ENCODE measurements at places on chromosomes 3 and 15.

DNA sequence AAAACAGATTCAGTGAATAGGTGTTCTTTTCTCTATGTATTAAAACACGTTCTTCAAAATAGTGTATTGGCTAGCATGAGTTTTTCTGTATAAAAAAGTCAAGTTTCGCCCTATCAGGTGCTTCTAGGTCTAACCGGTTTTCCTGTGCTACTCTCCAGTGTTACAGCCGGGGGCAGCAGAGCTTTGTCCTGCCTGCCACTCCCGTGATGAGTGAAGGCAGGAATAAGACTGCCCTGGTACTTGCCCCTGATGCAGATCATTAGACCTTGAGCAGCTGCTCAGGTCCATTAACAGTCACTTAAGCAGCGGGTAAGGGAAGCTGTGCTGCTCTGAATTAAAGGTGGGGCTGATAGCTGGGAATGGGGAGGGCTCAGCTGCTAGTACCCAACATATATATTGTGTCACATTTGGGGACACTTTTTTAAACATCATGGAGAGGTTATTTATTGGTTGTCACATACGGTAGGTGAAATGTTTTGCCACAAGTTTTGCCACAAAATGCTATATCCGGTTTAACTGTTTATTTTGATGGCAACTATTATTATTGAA is 1.3 kb upstream of the UNC13C start:
- no peak for DNase-seq

- no peak for DNase-seq
Measured at GRCh38 chr15:45812200-45812599, 177.4 kb downstream of the SQOR start.

DNA sequence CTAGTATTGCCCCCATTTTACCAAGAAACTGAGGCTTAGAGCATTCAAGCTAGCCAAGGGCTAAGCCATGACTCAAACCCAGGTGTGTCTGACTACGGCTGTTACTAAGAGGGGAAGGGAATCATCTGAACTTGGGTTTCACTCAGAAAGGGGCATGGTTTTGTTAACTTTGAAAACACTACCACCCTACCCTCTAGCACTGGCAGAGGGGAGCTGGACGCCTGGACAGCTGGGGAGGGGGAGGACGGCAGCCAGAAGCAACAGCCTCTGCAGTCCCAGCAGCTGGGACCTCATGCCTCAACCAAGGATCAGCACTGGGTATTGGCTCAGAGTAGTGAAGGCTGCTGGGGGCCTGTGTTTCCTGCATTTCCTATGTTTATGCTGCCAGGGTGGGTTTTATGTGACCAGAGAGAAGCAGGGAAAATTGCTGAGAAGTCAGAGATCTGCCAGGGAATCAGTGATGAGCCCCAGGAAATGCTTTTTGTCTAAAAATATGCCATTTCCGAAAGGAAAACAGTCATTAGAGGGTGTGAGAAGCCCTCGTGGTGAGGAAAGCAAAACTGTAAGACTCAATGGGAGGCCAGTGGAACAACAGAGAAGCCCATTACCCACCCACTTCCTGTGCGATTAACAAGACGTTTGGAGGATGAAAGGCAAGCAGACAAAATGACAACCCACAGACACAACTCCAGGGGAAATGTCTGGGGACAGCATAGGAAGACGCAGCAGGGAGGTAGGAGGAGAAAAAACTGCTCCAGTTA is 41.2 kb downstream of the LIPC start:
- no peak for DNase-seq

DNA sequence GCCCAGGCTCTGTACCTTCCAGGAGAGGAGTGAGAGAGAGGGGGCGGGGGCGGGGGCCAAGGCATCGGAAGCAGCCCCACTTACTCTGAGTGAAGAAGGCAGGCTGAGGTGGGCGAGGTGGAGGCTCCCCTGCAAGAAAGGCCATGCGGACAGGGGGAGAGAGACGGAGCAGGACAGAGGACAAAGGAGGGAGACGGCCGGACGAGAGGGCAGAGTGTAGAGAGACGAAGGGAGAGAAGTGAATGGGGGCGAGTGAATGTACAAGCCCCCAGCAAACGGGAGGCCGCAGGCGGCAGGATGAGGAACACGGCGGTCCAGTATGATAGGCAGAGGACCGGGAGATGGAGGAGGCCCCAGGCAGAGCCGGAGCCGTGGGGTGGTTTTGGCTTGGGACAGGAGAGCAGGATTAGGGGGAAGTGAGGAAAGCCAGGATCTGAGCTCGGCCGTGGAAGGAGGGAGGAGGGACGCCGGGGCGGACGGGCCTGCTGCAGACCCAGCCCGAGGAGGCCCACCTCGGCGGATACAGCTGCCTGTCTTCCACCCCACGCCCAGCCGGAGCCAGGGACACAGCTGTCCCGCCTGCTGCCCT is 38.8 kb downstream of the TNK2 start:
- no peak for DNase-seq

DNA sequence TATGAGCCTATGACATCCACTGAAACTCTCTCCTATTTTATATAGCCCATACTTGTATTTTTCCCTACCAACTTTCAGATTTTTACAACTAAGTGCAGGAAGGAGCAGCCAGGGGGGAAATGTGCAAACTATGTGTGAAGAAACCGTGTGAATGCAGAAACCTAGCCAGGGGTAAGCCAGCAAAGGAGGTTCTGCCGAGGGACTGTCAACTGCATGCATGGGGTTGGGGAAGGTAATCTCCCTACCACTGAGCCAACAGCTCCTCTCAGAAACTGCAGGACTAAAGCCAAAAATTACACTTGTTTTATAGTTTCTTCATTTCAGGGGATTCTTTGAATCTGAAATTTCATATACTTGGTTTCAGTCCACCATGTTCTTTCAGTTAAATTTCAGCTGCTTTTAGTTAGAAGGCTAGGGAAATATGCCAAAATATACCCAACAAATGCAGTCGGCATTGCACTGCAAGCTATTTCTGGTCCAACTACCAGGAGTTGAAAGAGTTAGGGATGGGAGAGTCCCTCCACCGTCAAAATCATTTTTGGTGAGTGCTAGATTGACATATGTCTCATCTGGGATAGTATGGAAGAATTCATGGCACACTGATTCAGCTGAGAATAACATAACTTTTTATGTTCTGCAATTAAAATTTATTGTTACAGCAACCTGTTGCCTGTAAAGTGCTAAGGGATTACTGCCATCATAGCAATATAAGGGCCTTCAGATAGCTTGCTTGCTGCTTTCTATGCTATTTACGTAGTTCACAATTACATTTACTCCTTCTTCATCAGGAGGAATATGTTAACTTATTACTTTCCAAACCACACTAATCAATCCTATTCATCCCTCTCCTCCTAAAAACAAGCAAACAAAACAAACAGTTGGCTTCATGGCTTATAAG is 904.2 kb downstream of the ROBO1 start:
- DNase-seq, result no peak

DNA sequence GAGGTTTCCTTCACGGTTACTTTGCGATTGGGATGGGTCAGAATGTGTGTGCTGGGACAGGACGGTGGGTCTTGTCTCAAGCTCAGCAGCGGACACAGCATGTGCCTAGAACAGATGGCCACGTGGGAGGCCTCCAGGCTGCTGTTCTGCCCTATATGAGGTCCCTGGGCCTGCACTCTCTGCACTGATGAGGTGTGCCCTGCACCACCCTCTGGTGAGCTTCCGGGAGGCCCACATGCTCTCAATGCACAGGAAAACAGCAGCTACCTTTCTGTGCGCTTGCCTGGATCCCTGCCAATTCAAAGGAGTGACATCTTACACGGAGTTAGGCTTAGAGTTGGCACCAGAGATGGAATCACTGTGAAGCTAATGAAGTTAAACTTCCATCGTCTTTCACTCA is 59.8 kb downstream of the BOC start:
- DNase-seq, result no peak

GRCh38 chr15:78638658-78639314 is 2.2 kb downstream of the CHRNB4 start:
- peak; percentile 77 for DNase-seq
